Activated CD4-positive, alpha-beta T cell treated with anti-CD3 and anti-CD28 coated beads, Interleukin-2, Interleukin-4, amounts not matched to agents 100 ng/mL and 50 ng/mL, durations not matched to agents 16 hours and 8 hours (primary cell): ENCODE measurements at places on chromosomes 16 and 17.

- DNase-seq = no peak
Observed at GRCh38 chr16:76335180-76335974, 58.2 kb downstream of the CNTNAP4 start.

GRCh38 chr17:31527606-31528005, 136.1 kb downstream of the RAB11FIP4 start:
- DNase-seq = no peak

GRCh38 chr16:69100071-69100691, 5.3 kb upstream of the HAS3 start:
- no peak for DNase-seq

DNA sequence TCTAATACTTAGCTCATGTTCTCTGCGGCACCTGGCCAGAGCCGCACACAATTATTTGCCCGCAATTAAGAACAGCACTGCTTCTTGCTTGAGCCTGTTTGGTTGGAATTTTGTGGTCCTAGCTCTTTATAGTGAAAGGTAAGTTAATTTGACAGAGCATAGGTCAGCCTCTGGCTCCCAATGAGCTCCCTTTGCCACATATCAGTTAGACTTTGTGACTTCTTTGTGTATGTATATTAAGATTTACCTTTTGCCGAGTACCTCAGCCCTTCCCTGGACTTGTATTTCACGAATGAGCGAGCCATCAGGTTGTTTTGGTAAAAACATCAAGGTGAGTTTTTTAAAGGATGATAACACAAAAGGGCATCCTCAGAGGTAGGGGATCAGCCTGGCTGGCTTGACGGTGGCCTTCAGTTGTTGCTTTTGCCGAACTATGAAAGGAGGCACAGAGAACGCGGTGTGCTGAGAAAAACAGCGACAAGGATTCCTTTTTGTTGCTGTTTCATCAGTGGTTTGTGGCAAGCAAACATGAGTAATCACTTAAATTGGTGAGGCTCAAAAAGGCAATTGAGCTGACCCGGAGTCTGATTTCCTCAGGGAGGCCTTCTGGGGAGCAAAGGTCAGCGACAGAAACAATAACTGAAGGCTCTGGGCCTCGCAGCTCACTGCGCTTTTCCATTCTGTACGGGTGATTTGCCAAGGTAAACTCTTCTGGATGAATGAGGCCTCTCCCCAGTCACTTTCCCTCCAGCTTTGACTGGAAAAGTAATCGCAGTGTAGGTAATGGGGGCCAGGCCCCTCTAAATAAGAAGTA, 163.6 kb downstream of the HS3ST3A1 start:
- no peak for DNase-seq

- DNase-seq = no peak
Observed at GRCh38 chr16:10368969-10369551, 16.8 kb upstream of the ATF7IP2 start.
